ENCODE measurements at places on chromosomes 3 and 15.

GRCh38 chr3:30741889-30742288 lies 135.5 kb downstream of the TGFBR2 start:
- DNase-seq = no peak

GRCh38 chr3:45104715-45105711 lies 41.2 kb downstream of the CDCP1 start:
- no peak for DNase-seq

DNA sequence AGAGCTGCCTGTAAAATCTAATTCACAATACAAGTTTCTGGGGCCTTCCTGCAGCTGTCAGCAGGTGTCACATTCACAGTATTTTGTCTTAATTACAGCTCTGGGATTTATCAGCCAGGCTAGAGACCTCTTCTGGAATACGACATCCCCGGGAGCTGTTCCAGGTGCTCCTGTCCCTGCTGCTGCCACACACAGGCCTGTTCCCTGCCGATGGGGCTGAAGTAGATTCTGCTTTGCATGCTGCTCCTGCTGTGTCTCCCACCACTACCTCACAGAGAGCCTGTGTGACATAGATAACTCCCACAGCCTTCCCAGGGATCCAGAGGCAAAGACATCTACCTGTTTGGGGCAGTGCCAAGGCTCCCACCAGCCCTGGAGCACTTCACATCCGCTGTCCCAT lies 20.4 kb downstream of the COLQ start:
- no peak for DNase-seq

- no peak for DNase-seq
These were observed 56.7 kb upstream of the LMCD1 start for GRCh38 chr3:8444883-8445282.

DNA sequence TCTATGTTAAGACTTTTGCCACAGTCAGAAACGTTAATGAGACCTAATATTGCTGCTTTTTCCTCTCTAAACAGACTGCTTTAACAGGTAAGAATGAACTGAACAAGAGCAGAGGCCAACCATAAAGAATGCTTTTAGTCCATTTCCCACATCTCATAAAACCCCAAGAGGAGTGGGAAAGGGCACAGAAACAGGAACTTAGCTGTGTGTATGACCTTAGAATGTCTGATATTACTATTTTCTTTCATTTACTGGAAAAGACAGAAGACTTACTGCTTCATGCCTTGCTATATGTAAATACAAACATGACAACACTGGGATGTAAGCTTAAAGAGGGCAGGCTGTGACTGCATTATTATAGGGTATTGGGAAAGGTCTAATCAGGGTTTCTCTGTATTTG lies 115.0 kb downstream of the ISL2 start:
- no peak for DNase-seq

- DNase-seq = no peak
These were observed 154.5 kb upstream of the TBL1XR1 start for GRCh38 chr3:177351757-177352158.

GRCh38 chr3:110928016-110928662 lies 143.5 kb upstream of the NECTIN3 start:
- no peak for DNase-seq

- no peak for DNase-seq
These were observed 390.5 kb upstream of the ROBO1 start for GRCh38 chr3:80158332-80158731.

- DNase-seq = no peak
These were observed 17.6 kb downstream of the EIF4E3 start for GRCh38 chr3:71707595-71707994.

DNA sequence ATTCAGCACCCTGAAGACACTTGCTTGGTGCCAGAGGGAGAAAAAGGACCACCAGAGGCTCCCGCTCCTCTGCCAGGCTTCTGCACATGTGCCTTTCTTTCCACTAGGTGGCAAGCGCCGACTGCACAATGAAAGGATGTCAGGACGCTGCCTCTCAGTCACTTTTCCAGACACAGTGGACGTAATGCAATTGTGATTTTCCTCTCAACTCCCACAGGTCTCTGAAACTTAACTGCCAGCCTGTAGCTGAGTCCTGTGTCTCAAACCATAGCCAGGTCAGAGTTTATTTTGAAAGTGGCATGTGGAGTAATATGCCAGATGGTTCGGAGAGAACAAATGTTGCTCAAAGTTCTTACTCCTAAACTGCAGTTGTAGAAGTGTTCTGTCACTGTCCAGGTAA lies 162.9 kb downstream of the ITPR1 start:
- DNase-seq = peak; percentile 91

DNA sequence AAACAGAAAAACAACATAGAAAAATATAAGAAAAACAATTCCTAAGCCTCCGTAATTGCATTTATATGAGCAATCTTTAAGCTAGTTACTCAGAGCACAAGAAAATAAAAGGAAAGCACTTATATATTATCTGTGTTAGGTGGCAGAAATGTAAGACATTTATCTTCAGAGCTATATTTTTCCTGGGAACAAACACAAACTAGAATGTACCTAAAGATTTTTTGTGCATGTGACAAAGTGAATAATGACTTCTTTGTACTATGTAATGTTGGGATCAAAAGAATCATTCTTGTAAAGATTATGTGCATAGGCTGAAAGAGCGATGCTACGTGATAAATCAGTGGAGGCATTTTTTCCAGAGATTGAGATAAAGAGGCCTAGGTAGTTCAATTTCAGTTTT lies 111.3 kb upstream of the GMNC start:
- DNase-seq = no peak

GRCh38 chr3:5078151-5078550 lies 43.9 kb upstream of the ARL8B start:
- peak; percentile 25 for DNase-seq

DNA sequence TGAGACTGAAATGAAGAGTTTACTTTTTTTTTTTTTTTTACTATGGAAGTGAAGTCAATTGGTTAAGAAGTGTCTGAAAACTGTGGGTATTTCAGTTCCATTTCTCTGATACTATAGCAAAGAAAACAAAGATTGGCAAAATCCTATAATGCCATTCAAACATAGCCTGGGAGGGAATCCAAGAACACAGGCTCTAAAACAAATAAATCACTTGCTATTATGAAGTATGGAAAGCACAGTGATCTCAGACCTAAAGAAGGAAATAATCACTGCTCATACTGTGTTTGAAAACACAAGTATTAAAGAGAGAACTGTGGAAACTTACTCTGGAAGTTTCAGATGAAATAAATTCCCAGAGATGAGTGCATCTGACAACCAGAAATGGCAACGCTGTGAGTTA lies 12.0 kb downstream of the SAMMSON start:
- no peak for DNase-seq

DNA sequence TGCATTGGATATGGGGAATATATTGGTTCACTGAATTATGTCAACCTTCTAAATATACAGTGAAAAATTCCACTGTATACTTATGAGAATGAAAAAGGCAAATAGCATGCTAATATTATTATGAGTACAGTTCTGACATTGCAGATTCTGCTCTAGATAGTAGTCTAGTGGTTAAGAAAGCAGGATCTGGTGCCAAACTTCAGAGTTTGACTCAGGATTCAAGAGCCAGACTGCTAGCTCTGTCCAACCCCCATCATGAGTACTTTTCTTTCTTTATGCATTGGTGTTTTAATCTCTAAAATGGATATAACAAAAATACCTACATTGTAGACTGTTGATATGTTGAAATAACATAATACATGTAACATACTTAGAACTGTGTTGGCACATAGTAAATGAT lies 57.3 kb upstream of the PLSCR4 start:
- no peak for DNase-seq

DNA sequence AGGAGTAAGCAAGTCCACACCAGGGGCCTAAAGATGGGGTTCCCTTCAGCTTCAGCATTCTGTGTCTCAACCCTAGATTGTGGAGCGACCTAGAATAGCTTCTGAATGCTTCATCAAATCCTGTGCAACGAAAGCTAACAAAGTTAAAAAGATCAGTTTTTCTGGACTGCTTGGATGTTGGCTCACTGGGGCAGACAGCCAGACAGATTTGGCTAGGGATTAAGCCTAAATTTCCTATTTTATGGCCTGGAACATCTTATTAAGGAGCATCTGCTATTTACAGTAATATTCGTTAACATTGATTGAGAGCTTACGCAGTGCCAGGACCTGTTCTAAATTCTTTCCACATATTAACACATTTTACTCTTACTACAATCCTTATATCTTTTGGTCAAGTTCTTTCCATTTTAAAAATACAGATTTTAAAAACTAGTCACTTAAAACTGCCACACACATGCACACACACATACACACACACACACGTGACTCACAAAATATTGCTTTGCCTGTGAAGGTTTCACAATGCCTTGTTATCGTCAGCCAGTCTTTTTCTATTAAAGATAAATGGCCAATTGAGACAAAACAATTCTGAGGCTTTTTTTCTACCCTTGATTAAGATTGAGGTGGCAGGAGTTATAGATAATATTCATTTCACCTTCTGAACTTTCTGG lies 173.3 kb upstream of the SNTN start:
- no peak for DNase-seq

- DNase-seq = peak; percentile 72
These were observed 602 bp upstream of the BAHD1 start for GRCh38 chr15:40439960-40440742.

- DNase-seq = peak; percentile 64
These were observed 18.1 kb upstream of the SLC22A13 start for GRCh38 chr3:38247366-38248035.

GRCh38 chr3:189276444-189277219 lies 104.9 kb downstream of the TPRG1 start:
- peak; percentile 24 for DNase-seq

DNA sequence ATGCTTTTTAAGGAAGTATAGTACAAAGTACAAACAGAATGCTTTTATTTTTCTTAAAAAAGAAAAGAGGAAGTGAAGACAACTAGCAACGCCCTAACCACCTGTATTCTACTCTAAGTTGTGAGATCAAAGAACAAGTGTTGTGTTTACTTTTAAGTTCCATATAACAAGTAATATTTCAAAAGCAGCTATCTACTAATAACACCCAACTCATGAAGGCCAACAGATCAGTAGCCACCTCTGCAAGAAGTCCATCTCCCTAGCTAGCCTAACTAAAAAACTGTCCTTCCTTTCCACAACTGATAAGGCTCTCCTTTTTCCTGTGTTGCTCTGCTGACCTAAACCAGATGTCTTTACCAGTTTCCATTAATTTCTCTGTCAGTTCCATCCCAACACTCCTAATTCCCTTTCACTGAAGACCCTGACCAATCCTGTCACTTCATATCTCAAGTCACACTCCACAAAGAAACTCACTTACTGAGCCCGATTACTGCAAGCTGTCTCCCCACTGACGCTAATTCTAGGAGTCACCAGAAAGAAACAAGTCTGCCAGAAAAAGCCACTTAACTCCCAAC lies 26.9 kb downstream of the PHC3 start:
- peak; percentile 46 for DNase-seq

DNA sequence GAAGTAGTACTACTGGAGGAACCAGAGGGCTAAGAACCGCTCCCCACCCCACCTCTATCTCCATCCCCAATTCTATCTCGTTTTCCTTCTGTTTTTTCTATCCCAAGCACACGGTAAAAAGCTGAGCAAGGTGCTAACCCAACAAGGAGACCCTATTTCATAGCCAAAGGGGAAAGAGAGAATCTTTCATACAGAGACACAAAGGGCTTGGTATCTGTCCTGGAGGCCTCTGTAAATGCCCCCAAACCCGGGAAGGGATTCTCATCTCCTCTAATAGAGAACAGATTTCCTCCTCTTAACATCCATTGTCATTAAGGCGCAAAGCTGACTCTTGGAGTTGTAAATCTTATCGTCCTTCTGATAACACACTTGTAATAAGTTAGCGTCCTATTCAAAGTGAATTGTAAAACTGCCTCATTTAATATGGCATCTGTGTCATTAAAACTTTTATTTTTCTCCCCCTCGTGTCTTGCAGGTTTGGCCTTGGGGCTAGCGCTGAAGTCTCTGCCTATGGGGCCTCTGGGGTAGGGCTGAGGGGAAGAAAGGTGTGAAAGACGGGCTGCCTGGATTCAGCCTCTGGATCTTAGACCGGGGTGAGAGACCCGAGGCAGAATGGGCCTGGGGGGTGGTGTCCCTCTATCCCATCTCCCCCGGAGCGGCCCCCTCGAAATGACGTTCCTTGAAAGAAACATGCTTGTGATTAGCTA lies 12.1 kb downstream of the NR2F2 start:
- peak; percentile 67 for DNase-seq

DNA sequence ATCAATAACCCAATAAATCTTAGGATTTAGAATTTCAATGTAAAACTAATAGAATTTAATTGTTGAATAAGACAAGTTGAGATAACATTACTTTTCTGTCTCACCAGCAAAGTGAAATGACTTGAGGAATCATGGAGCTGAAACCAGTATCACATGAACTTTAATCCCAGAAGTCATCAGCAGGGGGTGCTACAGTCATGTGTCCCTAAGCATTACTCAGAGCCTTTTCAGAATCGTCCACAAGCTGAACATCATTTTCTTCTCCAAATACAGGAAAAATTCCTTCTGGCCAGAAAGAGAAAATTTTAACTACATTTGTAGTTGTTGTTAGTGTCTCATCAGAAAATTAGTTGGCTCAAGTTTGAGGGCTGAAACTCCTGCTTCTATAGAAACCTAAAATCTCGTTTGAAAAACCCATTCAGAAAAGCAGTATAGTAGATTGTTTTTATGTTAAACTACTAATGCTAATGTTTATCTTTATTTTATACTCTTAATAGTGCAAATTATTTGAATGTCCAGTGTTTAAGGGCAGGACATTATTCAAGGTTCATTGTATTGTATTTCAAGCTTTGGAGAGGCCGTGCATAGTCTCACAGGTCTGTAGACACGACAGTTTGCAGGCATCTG lies 384.1 kb downstream of the PLOD2 start:
- DNase-seq = peak; percentile 80

DNA sequence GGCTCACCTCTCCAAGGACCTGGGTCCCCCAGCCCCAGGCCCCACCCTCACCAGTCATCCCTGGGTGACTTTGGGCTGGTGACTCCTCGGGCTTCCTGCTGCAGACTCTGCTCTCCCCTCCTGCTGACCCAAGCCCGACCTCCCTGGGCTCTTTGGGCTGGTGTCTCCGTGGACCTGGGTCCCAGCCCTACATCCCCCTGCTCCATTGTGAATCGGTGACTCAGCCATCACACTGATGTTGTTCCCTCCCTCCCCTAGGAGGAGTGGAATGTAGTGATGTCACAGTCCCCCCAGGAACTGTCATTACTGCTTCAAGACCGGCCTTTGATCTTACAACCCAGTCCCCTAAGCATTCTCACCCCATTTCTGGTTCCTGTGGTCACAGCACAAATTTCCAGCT lies 83.7 kb downstream of the ADAMTS7 start:
- DNase-seq = no peak

GRCh38 chr15:71097890-71098289 lies 17.4 kb upstream of the THSD4 start:
- DNase-seq = no peak

DNA sequence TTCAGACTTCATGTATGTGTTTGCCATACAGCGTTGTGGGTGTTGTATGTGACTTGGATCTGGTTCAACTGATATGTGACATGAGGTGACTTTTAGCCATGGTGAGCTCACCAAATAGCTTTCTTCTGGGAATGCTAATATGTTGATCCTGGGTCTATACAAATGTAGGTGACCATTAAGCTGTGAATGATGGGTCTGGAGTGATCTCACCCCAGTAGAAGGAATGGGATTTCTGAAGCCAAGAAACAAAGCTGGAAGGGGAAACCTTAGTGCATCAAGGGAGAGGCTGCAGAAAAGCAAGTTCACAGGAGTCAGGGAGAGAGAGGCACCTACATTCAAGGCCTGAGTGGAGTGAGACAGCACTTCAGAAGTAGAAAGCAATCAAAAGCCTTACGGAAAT lies 421.0 kb upstream of the THRB start:
- DNase-seq = no peak

Measured in eye (tissue), 1 donor.